T47D (cell line): ENCODE measurements at places on chromosomes 2 and 18.

DNA sequence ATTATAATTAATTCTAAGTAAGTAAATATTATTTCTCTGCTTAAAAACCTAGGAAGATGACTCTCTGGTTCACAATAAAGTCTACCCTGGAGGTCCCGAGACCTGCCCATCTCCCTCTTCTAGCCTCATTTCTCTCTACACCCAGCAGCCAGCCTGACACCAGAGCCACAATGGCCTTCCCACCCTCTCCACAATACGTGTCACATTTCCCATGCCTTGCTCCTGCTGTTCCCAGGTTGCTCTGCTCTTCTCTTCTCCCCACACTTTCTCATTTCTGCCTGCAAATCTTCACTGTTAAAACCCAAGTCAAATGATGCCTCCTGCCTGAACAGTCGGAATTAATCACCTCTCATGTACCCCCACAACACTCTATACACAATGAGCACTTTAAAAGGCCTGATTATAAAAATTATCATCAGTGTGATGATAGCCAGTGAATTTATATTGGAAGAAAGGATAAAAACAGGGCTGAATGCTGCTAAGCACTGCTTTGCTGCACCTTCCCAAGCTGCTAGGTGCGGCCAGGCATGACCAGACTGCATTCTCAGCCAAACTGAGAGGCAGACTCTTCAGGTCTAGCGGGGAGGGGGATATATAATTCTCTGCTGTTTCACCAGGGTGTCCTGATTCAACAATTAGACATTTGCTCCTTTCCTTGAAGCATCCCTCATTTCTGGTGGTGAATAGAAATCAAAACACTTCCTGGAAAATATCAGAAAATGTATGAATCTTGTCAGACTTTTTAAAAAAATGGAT lies 160.6 kb downstream of the DTNA start:
- DNase-seq = no peak

DNA sequence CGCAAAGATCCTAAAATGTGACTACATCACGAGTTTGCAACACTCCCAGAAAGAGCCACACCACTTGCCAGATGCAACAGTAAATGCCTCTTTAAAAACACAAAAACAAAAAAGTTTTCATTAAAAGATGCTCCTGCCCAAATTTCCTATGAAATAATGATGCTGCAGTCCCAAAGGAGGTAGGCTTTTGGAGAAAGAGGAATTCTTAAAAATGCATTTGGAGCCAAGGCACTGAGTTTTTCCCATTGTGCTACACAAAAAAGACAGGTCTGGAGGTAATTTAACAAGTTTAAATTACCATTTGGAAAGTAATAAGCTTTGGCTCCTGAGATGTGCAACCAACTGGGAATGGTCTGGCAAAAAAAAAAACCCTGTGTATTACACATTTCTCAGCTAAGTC lies 145.0 kb downstream of the PID1 start:
- no peak for DNase-seq

GRCh38 chr2:43318791-43319190 lies 92.4 kb upstream of the ZFP36L2 start:
- DNase-seq = no peak

- DNase-seq = no peak
Measured at GRCh38 chr2:133801946-133802345, 233.7 kb upstream of the NCKAP5 start.

DNA sequence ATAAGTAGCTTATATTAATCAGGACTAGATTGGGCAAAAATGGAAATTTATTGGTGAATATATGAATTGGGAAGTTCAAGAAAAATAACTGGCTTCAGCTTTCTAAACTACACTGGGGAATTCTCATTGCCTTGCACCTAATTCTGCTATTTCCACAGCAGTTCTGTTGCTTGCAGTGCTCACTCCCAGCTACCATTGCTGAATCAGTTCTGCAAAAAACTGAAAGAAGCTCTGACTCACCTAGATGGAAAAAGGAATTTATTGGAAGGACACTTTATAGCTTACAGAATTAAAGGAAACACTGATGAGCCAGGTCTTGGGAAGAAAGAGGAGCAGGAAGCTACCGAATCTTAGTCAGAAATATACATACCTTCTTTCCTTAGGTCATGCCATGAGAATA lies 60.3 kb upstream of the ACVR1 start:
- DNase-seq = no peak

DNA sequence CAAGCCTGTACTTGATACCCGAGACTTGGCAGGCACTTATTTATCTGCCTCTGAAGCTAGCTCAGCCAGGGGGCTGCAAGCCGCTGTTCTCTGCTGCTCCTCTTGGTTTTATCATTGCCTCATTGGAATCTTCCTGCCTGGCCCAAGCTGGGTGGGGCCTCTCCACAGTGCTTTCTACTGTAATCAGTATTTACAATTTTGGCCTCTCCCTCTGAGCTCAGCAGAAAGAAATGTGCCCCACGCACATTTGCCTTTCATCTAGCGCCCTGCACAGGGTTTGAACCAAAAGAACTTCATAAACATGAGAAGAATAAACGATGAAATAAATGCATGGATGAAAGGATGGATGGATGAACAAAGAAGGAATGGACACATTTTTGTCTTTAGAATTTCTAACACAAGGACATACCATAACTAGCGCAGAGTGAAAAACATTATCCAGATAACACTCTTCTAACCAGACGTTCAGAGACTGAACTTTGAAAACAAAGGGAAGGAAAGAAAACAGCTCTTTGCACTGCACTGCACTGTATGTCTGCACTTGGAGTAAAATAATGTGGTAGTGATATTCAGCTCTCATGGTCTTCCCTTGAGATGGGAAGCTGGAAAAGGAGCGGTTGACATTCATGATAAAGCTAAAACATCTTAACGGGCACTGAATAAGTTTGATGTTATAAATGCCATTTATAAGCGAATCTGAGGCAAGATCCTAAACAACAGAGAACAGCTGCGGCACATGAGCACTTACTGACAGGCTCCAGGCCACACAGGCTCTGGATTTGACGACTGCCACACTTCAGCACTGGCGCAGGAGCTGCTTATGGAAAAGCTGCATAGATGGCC lies 86.8 kb upstream of the SP3 start:
- no peak for DNase-seq

DNA sequence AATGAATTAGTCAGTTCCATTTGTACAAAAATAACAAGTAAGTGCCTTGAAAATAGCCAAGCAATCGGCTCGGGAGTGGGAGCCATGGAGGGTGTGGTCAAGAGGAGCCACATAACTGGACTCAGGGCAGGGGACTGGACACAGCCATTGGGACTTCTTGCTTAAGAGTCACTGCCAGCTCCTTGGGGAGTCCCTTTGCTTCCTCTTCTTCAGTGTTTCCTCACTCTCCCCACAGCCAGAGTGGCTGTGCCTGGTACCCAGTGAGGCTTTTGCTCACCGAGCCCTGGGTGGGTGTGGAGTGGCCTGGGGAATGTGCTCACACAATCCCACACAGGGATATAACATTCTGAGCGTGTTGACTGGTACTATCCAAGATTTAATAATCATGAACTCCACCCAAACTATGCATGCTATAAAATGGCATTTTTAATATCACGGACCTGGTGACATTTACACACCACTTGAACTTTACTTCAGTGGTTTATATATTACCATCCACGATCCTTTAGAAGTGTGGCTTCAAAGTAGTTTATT lies 94.6 kb downstream of the PTGR3 start:
- DNase-seq = no peak

DNA sequence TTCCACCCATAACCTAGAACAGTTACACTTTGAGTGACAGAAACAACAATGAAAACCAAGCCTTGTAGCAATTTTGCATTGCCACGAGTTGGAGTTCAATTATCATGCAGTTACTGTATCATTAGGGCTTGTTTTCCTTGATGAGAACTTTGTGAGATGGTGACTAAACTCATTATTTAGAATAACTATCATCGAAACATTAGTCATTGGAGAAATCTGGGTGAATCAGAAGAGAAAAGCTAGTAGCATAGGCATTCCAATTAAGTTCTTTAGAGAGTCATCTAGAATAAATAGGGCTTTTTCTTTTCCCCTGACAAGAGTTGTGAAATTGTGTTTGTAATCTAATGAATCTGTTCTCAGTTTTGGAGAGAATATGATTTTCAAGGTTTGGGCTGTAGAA lies 122.8 kb upstream of the DOCK10 start:
- no peak for DNase-seq

DNA sequence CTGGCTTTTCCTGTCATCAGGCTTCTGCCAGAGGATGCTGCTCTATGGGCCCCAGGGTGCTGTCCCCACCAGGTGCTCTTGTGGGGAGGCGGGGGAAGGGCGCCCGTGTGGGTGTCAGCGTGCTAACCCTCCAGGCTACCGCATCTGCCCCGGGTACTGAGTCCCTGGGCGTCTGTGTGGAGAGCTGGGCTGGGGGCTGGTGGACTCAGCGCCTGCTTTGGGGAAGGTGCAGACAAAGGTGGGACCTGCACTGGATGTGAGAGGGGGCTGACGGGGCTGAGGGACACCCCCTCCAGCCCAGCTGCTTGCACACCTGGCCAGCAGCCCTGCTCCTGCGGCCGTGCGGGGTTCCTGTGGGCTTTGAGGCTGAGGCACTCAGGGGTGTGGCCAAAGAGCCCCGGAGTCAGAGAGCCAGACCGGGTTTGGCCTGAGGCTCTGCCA lies 120.7 kb upstream of the PXDN start:
- no peak for DNase-seq

GRCh38 chr2:179860255-179861026 lies 971 bp downstream of the ZNF385B start:
- no peak for DNase-seq

GRCh38 chr2:70314640-70315039 lies 12.8 kb upstream of the FAM136A start:
- DNase-seq = no peak

DNA sequence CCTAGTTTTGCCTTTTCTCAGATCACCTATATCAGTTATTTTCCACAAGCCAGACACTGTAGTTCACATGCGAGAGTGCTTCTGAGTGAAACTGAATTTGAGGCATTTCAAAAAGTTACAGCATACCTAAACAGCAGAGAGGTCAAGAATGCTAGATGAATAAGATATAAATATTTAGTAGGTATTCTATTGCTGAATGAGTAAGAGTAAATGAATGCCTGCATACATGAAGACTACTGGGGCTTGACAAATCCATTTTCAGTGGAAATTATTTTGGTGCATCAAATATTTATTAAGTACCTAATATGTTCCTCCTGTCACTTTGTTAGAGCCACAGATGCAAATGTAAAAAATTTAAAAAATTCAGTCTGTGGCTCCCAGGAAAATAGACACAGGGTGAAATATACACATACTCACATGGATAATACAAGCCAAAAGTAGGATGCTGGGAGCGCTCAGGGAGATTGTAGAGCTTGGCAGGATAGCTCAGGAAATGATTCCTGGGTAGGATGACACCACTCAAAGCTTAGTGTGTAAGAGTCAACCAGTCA lies 27.6 kb upstream of the CDC42EP3 start:
- no peak for DNase-seq

- no peak for DNase-seq
Measured at GRCh38 chr2:120134263-120134662, 88.9 kb downstream of the TMEM185B start.

DNA sequence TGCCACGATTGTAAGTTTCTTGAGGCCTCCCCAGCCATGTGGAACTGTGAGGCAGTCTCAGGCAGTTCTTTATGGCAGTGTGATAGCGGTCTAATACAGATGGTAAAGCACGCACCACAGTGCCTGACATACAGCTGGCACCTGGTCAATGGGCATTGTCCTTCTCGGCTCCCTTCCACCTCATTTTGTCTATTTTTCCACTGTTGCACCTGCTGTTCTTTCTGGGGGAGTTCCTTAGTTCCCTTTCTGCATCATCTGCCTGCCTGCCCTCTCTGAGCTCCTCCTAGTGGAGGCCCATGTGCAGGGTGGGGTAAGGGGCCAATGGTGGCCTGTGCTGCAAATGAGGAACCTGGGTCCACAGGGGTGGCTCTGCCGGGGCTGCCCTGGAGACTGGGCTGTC lies 157.6 kb downstream of the LPIN1 start:
- DNase-seq = no peak

- DNase-seq = no peak
Measured at GRCh38 chr2:46126571-46126970, 170.6 kb upstream of the EPAS1 start.

GRCh38 chr2:88885679-88886416 lies 194.4 kb downstream of the RPIA start:
- no peak for DNase-seq

DNA sequence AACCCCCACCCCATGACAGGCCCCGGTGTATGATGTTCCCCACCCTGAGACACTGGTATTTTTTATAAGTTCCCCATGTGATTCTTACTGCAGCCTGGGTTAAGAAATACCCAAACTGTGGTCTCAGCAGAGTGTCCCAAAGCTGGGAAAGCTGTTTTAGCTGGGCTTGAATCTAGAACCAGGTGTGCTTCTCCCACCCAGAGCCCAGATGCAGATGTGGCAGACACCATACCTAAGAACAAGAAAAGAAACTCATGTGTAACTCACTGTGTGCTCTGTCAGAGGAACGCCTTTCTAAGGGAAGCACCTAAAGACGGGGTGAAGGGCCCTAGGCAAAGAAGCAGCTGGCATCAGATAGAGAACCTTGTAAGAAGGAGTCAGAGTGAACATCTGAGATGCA lies 23.9 kb downstream of the DOK1 start:
- no peak for DNase-seq

DNA sequence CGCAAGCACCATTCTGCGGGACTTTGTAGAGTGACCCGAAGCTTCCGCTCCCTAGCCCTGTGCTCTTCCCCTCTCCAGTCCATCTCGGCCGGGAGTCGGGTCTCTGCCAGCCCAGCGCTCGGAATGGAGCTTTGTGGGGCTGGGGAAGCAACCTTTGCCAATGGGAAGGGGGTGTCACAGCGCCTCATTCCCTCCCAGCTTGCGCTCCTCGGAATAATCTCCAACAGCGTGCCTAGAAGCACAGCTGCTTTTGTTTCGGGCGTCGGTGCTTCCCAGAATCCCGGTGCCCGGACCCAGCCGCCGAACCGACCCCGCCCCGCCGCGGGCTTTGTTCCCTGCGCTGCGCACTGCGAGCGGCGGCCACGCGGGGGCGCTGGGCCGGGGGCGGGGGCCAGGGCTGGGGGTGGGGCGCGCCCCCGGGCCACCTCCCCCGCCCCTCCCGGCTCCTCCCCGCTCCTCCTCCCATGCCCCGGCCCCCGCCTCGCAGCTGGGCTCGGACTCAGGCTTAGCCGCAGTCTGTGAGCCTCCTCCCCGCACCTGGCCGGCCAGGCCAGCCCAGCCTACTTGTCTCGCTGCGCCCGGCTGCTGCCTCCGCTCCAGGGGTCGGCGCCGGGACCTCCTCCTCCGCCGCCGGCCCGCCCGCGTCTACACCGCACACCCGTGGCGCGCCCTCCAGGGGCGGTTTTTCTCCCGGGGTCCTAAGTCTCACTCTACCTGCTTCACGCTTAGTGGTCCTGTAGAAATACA lies 77.7 kb upstream of the SMAD2 start:
- peak; percentile 77 for DNase-seq
